ENCODE measurements at places on chromosomes 2 and 18.

DNA sequence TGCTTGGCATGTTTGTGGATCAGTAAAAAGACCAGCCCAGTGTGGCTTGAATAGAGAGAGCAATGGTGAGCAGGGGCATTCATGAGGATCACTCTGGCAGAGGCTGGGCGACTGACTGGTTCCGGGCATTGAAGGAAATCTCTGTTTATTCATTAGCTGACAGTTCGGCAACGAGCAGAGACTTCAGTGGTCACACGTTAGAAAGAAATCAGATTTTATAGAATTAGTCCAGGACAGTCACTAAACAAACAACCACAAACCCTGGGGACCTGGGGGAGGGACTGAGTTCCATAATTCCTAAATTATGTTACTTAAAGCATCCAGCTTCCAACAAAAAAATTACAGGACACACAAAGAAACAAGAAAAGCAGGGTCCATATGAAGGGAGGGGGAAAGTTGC is 72.5 kb downstream of the NOL10 start:
- DNase-seq, result no peak

DNA sequence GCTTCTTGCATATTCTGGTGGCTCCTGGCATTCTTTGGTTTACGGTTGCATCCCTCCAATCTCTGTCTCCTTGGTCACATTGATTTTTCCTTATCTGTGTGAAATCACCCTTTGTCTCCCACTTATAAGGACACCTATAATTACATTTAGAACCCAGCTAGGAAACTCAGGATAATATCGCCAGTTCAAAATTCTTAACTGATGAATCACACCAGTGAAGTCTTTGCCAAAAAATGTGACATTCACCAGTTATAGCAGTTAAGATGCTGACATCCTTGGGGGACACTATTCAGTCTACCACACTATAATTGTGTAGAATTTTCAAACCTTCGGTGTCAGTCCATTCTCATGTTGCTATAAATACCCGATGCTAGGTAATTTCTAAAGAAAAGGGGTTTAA is 320.2 kb downstream of the TMX3 start:
- no peak for DNase-seq

DNA sequence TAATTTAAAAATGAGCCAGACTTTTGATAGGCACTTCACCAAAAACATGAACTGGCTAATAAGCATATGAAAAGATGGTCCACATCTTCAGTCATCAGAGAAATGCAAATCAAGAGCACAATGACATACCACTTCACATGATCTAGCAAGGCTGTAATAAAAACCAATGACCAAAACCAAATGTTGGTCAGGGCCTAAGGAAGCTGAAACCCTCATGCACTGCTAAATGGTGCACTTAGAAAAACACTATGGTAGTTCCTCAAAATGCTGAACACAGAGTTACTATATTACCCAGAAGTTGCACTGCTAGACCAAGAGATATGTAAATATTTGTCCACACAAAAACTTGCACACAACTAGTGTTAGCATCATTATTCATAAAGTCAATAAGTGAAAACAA is 504.9 kb upstream of the SOX11 start:
- DNase-seq, result no peak

DNA sequence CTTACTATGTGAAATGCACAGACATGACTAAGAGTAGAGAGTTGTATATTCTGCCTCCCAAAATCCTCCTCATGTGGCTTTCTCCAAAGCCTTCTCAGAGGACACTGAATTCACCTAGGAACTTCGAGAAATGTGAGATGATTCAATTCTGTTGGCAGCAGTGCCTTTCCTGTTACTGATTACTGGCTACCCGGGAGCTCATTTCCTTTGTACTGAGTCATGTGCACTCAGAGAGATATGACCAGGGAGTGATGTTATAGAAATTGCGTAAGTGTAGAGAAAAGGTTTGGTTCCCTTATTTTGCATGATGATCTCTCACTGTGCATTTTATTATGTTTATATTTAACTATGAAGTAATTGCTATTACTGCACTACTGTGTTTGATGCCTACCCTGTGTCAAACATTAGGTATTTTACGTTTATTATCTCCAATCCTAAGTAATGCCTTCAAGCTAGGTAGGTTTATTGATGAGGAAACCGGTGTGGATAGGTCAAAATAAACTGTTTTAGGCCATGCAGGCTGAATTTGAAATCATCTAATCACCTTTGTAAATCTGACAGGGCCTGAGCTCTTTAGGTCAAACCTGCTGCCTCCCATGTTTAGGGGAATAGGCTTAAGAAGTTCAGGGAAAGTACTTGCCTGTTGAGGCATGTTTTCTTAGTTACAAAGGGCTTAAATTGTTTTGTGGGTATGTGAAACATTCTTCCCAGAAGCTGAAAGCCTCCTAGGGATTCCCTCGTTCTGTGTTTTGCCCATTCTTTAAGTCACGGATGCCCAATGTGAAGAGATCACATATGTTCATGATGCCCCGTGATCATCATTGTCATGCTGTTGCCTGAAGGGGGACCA is 86.8 kb downstream of the FMNL2 start:
- peak; percentile 99 for DNase-seq

DNA sequence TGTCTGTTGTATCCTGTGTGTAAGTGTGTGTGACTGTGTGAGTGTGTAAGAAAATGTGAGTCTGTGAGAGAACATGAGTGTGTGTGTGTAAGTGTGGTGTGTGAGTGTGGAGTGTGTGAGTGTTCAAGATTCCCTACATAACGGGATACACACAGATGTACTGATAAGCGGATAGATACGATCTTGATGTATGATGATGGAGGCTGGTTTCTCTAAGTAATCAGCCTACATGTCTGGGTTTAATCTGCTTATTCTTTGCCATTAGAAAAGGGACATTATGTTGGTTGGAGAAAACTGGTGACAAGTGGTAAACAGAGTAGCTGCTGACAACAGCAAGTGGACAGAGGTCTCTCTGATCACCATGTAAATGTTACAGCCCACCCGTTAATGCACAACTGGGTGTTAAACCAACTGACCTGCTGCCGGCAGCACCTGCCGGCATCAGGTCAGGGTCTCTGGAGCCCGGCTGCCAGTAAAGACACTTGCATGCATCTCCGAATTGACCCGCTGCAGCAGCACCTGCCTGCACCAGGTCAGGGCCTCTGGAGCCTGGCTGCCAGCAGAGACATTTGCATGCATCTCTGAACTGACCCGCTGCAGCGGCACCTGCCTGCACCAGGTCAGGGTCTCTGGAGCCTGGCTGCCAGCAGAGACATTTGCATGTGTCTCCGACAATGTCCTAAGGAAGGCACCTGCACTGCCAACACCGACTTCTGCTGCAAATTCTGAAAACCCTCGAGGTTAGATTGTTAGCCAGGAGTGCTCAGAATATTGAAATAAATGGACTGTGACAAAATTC is 87.5 kb downstream of the MBP start:
- no peak for DNase-seq

All from suppressor macrophage treated with lipopolysaccharide for 1 hour (primary cell).